AG08395 (cell line): ENCODE measurements at places on chromosomes 2 and 18.
A peak's percentile ranks its signal among the peaks of the same experiment; 100 is the strongest.

- DNase-seq, result peak; percentile 71
Observed at GRCh38 chr2:229780856-229781773, 66.8 kb upstream of the DNER start.

GRCh38 chr2:239720361-239721360 is 304.5 kb downstream of the NDUFA10 start:
- DNase-seq, result no peak

- DNase-seq, result no peak
Observed at GRCh38 chr18:26546875-26547645, 1.3 kb downstream of the KCTD1 start.

DNA sequence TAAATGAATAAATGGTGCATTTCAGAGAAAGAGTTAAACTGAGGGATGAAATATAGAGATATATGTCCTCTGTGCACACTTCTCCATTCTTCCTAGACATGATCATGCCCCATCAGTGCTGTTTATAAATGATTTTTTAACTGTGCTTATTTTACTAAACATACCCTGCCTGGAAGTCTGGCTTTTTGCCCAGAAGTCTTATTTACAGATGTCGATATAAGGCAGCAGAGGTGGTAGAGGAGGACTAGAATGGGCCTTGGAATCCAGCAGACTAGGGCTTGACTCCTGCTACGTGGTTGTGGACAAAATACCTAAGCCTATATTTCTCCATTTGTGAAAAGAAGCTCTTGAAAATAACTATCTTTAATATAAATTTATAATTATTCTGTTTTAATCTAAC is 355.5 kb downstream of the RAD51AP2 start:
- DNase-seq, result no peak

DNA sequence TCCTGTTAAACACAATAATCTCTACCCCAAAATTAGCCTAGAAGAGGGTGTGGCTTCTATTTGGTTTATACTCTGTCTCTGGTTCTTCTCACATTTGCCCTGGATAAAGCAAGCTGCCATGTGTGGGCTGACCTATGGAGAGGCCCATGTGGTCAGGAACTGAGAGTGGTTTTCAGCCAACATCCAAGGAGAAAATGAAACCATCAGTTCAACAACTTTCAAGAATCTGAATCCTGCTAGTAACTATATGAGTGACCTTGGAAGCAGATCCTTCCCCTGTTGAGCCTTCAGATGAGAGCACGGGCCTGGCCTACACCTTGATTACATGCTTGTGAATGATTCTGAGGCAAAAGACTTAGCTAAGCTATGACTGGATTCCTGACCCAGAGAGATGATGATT is 11.5 kb upstream of the TRIB2 start:
- no peak for DNase-seq

GRCh38 chr2:240387669-240388358 is 47.6 kb upstream of the GPC1 start:
- DNase-seq, result peak; percentile 96

- DNase-seq, result no peak
Observed at GRCh38 chr2:229713371-229714079, 830 bp downstream of the DNER start.

GRCh38 chr2:217103752-217104545 is 244.1 kb upstream of the TNP1 start:
- peak; percentile 46 for DNase-seq

DNA sequence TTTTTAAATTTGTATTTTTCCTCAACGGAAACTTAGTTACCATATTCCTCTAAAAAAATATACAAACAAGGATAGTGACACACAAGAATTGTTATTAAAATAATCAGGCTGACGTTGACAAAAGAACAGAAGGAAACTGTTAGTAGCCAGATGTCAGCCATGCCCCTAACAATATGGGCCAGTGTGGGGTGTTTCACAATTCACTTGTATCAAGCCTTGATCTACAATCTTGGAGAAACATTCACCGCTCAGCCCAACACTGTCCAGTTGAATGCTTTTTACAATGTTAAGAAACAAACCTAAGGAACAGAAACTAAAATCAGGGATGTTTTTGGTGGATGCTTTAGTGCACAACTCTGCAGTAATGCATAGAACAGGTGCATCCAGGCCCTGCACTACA is 44.6 kb downstream of the TMEFF2 start:
- DNase-seq, result peak; percentile 14

- DNase-seq, result no peak
Observed at GRCh38 chr2:24724111-24724775, 68.9 kb downstream of the PTRHD1 start.

DNA sequence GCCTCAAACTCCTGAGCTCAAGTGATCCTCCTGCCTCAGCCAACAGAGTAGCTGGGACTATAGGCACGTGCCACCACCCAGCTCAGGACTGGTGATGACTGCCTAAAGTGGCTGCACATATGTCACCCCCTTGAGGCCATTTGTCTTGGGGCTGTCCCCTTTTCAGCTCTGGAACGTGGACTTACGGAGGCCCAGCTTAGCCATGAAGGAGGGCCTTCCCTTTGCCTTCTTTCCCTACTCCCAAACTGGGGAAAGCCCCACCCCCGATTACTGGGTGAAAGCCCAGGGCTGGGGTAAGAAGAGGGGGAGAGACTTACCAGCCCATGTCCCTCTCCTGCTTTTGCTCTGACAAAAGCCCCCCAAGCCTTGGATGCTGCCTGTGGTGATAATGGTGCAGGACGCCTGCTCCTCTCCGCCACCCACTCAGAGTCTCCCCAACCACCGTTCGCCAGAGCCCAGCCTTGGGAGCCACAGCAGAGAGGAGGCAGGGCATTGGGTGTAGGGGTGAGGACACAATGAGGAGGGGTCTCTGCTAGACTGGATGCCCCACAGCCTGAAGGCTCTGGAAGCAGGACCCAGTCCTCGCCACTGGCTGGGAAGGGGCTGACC is 2.5 kb upstream of the DUSP2 start:
- DNase-seq, result no peak

DNA sequence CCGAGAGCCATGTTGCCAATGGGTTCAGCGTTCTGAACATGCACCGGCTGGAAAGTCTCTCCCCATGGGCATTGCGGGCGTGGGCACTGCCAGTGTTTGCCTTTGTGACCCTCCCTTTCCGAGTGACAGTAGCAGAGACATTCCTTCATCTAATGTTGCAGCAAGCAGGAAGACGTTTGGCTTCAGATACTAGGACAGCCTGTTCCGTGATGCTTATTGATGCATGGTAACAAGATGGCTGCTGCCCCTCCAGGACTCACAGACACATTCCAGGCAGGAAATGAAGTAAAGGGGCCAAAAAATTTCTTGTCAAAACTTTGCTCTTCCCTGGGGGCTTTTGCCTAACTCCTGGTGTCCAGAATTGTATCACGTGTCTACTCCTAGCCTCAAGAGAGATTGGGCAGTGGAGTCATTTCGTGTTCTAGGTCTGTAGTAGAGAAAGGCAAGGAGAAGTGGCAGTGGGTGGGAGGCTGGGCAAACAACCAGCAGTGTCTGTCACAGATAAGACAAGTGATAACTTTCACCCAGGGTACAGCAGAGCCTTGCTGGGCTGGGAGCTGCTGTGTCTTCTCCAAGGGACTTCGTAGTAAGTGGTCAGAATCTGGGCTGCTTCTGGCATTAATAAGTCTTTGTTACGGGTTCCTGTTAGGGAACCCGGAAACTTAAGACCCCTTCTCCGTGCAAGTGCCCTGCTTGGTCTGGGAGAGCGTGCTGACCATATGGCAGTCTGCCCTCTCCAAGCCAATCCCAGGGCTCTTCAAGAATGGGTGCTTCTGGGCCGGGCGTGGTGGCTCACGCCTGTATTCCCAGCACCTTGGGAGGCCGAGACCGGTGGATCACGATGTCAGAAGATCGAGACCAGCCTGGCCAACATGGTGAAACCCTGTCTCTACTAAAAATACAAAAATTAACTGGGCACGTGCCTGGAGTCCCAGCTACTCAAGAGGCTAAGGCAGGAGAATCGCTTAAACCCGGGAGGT is 93.5 kb downstream of the TFCP2L1 start:
- no peak for DNase-seq

GRCh38 chr2:149561309-149561926 is 26.2 kb downstream of the MMADHC start:
- no peak for DNase-seq

DNA sequence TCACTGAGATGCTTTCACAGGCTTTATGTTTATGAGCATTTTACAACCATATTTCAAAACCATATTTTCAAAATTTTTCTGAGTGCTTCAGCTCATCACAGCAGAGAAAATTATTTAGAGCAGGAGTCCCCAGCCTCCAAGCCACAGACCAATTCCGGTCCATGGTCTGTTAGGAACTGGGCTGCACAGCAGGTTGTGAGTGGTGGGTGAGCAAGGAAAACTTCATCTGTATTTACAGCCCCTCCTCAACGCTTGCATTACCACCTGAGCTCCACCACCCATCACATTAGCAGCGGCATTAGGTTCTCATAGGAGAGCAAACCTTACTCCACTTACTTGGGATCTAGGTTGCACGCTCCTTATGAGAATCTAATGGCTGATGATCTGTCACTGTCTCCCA is 165.6 kb downstream of the SEPTIN10 start:
- DNase-seq, result no peak

- DNase-seq, result peak; percentile 89
Observed at GRCh38 chr2:1572638-1573037, 159.4 kb downstream of the TPO start.
